Activated CD4-positive, alpha-beta memory T cell treated with anti-CD3 and anti-CD28 coated beads, Interleukin-2, amount 10 ng/mL, durations not matched to agents 7 days and 5 days (primary cell): ENCODE measurements at places on chromosomes 2 and 18.

GRCh38 chr2:228689053-228689452 lies 507.6 kb upstream of the SPHKAP start:
- no peak for DNase-seq

- peak; percentile 38 for DNase-seq
Observed at GRCh38 chr2:55519938-55520885, 694 bp downstream of the CFAP36 start.

GRCh38 chr2:79178076-79178674 lies 18.6 kb upstream of the REG3A start:
- no peak for DNase-seq

DNA sequence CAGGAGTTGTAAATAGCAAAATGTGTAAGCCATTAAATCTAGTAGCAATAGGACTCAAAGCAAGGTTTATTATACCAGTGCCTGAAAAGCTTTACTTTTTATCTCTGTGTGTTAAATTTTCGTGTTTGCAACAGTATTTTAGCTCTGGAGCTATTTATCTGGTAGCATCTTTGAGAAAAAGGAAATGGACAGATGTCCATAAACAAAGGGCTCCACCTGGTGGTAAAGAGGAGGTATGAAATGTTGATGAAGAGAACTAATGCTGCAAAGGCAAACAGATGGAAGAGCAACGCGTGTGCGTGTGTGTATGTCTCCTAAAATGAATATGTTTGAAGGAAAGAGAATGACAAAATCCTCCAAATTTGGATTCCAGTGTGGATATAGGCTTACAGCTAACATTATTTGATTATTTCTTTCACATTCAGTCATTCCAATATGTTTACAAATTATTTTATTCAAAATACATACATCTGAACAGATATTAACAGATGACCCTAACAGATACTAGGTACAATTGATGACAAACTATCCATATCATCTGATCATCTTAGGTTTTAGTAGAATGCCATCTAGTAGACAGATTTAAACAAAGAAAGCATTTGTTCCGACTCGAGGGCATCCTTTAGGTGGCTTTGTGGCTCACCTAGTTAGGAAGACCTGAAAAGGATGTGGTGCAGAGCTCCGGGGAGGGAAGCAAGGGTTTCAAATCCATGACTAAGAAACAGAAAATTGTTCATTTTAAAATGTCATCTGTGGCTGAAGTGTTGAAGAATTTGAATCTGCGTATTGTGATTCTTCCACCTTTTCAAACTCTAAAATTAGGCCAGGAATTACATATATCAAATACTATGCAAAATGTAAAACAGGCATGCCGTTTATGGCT lies 383.3 kb downstream of the MTX2 start:
- DNase-seq: peak; percentile 46
